Urothelium cell line (cell line): ENCODE measurements at places on chromosomes 2 and 18.

GRCh38 chr18:79573921-79574491 is 105.6 kb upstream of the CTDP1 start:
- DNase-seq: no peak

DNA sequence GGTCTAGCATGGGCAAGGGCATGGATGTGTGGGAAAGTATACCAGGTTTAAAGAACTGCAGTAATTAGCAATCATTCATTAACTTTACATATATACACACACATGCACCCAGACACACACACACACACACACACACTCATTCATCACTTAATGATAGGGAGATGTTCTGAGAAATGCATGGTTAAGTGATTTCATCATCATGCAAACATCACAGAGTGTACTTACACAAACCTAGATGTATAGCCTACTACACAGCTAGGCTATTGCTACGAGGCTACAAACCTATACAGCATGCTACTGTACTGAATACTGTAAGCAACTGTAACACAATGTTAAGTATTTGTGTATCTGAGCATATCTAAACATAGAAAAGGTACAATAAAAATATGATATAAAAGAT is 83.6 kb downstream of the COLEC12 start:
- no peak for DNase-seq

DNA sequence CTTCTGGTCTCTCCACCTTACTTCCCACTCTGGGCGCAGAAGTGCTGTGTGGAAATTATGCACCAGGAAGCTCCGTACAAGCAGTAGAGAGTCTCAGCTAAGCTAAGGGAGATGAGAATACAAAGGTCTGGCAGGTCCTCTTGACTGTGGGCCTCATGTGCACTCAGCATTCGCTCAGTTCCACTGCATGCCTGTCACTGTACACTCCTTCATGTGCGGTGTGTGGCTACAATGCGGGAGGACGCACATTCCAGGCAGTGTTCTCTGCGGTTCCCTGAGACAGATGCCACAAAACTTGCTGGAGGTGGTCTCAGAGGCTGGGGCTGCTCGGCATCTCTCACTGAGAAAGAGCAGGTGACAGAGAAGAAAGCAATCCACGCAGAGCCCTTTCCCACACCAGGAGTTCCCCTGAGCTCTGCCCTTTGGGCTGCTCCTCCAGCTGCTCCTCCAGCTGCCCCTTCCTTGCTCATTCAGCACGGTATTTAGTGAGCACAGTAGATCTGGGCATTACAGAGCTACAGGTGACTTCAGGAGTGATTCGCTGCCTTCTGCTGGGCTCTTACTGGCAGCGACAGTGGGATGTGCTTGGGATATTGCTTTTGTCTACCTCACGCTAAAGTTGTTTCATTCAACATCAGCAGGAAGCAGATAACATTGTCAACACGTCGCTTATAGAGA is 176.6 kb downstream of the SH3RF3 start:
- DNase-seq: no peak

- DNase-seq: no peak
Observed at GRCh38 chr2:174235680-174236079, 12.7 kb downstream of the OLA1 start.

DNA sequence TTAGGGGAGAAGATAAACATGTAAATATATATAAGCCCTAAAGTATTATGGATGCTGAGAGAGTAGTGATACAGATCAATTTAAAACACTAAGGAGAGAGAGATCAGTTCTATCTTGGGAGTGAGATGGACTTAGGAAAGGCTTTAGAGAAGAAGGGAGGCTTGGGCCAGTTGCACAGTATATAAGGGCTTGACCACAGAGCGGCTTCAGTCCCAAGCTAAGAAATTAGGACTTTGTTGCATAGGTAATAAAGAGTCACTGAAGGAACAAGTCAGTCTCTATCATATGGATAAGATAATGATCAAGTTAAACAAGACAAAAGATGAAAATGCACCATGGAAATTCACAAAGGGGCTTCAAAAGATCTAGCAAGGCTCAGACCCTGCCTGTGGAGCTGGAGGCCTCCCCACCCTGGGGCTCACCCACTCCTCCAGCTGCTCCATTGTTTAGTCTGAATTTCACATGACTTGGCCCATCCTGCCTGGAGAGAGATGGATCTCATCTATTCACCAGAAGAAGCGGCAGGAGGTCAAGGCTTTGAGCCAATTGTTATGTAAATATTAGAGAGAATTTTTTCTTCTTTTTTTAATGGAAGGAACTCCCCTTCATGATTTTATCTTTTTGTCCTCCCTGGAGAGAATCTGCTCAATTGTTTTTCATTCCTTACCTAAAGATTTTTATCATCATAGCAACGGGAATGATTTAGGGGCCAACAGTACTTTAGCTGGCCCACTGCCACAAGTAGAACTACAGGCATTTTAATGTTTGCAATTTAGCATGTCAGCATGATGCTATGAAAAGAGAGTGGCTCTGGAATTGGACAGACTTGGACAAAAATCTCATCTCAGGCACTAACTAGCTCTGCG is 44.0 kb downstream of the GYPC start:
- DNase-seq: no peak

DNA sequence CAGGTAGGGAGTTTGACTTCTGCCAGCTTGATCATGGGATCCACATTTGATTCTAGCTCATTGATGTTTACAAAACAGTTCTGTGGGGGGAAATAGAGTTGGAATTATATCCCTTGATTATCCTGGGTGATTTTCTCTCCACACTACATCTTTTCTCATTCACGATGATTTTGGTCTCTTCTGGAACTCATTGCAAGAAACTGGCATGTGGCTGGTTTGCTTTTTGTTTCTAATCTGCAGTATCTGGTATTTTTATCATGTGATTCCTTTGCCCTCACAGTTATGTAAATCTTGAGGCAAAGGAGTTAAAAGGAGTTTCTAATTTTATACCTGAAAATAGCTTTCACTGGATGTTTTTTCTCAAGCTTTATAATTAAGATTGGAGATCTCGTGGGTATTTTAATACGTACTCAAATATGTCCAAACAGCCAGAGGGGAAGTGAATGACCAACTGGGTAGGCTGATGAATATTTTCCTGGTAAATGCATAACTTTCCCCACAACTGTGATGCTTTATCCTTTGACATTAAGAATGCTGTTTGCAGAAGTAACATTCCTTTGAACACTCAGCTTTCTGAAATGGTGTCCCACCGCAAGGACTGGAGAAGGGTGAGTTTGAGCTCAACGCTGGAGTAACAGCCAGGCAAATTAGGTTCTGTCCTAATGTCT is 502.9 kb upstream of the ZEB2 start:
- DNase-seq: no peak

DNA sequence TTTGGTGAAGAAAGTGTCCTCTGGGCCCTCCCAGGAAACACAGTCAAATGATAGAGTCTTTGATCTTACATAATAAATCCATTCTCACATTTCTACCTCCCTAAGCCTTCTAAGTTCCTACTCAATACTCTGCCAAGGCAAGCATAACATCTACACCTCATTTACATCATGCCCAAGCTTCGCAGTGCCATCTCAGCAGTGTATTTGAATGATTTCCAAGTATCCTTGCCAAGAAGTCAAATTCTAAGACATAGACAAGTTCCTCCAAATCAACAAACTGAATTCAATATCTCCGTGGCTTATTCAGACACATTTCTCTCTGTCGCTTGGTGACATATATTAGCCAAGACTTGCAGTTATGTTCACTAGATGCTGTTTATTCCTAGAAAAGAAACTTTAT is 8.1 kb upstream of the MLPH start:
- no peak for DNase-seq

DNA sequence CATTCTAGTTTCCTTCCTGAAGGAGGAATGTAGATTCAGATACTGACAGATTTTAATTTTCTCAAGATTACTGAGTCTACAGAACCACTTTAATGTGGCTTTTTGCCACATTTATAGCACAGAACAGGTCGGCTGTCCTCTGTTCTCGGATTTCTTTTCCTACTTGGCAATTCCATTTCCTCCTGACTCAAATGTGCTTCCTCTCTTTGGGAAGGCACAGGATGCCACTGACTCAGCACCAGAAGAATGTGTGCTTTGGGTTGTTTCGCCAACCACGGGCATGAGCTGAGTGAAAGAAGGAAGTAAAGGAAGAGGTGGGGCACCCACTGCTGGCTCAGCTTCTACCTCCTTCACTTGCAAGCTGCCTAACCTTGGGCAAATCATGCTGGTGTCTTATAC is 970.6 kb upstream of the ACVR2A start:
- DNase-seq: peak; percentile 77

DNA sequence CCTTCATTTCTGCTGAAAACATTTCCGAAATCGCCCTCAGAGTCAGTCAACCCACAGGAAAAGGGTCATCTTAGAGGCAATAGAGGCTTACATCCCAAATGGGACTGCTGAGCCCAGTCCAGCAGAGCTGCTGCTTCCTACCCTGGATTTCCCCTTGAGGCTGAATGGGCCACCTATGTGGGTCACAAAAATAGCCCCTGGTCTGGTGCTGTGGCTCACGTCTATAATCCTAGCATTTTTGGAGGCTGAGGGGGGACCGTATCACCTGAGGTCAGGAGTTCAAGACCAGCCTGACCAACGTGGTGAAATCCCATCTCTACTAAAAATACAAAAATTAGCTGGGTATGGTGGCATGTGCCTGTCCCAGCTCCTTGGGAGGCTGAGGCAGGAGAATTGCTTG is 49.3 kb downstream of the ADNP2 start:
- DNase-seq: no peak

DNA sequence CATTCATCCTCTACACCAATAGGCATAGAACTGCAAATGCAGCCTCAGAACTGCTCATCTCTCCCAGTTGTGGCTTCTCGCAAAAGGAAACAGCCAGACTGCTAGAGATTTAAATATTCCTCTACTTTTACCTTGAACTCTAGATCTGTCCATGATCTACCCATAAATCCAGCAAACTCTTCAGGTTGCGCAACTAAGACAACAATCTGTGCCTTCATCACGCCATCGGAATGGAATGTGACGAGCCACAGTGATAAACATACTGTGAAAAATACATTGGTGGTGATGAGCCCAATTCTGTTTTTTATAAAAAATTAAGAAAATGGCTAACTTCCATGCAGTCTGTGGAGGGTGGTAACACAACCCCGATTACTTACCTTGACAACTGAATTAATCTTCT is 626.7 kb downstream of the LRRTM4 start:
- DNase-seq: peak; percentile 61

DNA sequence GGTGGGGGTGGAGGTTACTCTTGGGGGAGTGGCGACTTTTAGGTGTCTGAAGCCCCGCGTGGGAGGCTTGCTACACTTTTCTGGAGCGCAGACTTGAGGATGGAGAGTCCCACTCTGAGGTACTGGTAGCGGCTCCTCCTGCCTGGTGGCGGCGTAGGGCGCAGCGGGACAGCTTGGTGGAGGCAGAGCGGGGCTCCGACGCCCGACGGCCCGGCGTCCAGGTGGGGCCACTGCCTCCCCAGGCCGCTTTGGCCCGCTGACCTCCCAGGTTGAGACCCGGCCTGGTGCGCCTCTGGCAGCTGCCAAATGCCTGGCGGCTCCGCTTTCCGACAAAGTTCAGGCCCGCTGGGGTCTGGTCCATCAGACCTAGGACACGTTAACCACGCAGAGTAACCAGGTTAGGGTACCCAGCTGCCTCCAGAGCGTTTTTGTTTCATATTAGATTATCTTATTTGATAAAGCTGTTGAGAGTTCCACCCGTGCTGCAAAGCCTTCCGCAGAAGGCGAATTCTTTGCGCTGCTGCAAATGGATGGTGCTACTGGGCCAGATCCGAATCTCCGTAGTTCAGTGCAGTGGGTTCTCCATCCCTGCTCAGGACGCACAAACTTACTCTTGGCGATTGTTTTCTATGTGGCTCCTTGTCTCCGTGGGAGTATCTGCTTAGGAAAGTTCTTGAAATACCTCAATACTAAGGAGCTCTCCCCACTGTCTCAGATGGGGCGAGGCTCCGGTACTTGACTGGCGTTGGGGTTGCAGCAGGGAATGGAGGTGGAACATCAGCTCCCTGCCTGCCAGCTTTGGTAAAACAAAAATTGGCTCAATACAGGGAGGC is 405.9 kb downstream of the XIRP2 start:
- peak; percentile 10 for DNase-seq

GRCh38 chr2:209431701-209432100 is 7.9 kb downstream of the MAP2 start:
- peak; percentile 9 for DNase-seq

DNA sequence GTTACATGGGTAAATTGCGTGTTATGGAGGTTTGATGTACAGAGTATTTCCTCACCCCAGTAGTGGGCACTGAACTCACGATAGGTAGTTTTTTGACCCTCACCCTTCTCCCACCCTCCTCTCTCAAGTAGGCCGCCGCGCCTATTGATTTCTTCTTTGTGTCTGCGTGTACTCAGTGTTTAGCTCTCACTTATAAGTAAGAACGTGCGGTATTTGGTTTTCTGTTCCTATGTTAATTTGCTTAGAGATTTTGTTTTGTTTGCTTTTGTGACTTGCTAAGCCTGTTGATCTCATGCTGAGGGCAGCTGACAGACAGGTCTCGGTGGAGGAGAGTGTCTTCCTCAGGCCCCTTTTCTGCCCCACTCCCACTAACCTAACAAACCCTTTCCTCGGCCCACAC is 36.2 kb downstream of the ACOXL start:
- no peak for DNase-seq

DNA sequence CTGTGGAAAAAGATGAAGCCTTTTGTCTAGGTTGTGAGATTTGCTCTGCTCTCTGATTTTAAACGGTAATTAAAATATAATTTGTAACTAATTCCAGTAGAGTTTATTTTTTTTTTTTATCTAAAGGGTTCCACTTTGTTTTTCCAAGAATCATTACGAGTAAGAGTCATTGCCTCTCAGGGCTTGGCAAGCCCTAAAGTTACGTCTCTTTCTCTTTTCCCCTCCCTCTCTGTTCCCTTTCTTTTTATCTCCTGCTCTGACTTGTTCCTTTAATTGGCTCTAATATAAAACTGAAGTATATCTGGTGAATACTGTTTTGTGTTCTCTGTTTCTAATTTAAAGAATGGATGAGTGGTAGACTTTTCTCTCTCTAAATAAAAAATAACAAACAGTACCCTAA is 75.8 kb downstream of the CALCRL start:
- no peak for DNase-seq

DNA sequence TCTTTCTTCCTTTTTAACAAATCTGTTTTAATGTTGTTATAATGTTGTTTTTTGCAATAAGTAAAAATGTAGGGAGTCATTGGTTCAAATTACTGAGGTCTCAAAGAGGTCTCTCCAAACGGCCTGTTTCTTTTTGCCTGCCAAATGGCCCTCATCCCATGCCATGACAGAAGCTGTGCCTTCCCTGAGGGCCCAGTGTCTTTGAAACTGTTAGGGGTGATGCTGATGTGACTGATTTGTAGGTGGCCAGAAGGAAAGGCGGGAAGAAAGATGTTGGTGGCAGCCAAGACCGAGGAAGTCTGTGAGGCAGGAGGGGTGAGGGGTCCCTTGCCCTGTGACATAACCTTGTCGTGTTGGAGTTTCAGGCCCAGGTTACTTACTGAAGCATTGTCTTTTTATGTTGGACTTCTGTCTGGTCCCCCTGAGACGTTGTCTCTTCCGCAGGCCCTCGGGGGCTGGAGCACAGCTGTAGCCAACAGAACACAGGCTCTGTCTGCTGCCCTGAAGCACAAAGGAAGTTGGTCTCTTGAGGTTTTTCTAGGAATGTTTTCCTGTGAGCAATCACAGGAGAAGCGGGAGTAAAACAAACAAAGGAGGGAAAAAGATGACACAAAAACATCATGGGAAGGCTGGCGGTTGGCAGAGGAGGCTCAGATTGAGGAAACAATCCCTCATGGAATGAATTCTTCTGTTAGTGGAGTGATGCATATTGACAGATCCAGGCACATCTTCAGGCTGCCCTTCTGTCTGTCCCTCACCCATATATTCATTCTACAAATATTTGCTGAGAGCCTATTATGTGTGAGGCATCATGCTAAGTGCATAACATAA is 4.9 kb upstream of the ST3GAL5 start:
- DNase-seq: peak; percentile 63

- DNase-seq: peak; percentile 61
Observed at GRCh38 chr18:48161911-48162698, 231.6 kb upstream of the SMAD2 start.
